Mammary microvascular endothelial cell (primary cell): ENCODE measurements at places on chromosomes 7 and 10. TPM values are rescaled to one million over a fixed set of nuclear protein-coding genes. Genes with fewer than 3 reads are reported as not detected.

Gene HTR5A
- total RNA-seq, result not detected in 2 replicates

Gene NUDT1
- total RNA-seq, result 43.9 and 44.4 TPM in 2 replicates

Gene STN1
- total RNA-seq, result 30.7 and 30.9 TPM in 2 replicates

Gene SORBS1
- total RNA-seq, result 2.3 and 4.2 TPM in 2 replicates

Gene PKD2L1
- total RNA-seq, result not detected in 2 replicates

Gene SPAM1
- not detected in 2 replicates for total RNA-seq

Gene SPDYE2B
- total RNA-seq, result not detected in 2 replicates

Gene EEPD1
- 8.1 and 12.4 TPM in 2 replicates for total RNA-seq

Gene SPDYE16
- total RNA-seq, result 0.07 TPM in 1 of 2 replicates, not detected in the other

Gene BMPER
- not detected in 2 replicates for total RNA-seq

Gene ASIC3
- not detected in 2 replicates for total RNA-seq

Gene FKBP6
- total RNA-seq, result not detected in 2 replicates

Gene TMEM273
- total RNA-seq, result 3.1 and 5.6 TPM in 2 replicates

Gene NPC1L1
- total RNA-seq, result not detected in 2 replicates

Gene SPDYE2
- total RNA-seq, result not detected in 2 replicates

Gene ZRANB1
- 10.0 and 11.3 TPM in 2 replicates for total RNA-seq

Gene RAMP3
- total RNA-seq, result 7.0 and 8.8 TPM in 2 replicates

Gene GRB10
- total RNA-seq, result 95.3 and 113 TPM in 2 replicates

Gene TACR2
- 0.49 TPM in 1 of 2 replicates, not detected in the other for total RNA-seq

Gene ZMIZ2
- 14.9 and 21.5 TPM in 2 replicates for total RNA-seq

Gene CC2D2B
- total RNA-seq, result not detected in 2 replicates

Gene HERPUD2
- total RNA-seq, result 24.8 and 26.9 TPM in 2 replicates

Gene OR9A2
- not detected in 2 replicates for total RNA-seq
